ENCODE measurements at places on chromosomes 4 and X.

DNA sequence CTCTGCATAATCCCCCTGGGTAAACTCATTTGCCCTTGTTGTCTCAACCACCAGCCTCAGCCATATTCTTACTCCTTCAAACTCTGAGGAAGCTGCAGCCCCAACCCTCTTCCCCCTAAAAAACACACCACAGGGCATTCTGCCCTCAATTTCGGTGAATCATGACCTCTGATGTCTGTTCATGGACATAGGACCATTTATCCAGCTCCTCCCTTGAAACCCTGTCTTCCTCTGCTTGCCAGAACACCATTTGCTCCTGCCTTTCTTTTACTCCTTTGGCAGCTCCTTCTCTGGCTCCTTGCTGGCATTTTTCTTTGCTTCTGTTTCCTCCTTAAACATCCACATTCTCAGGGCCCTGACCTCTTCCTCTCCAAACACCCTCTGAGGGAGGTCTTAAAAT lies 87.1 kb downstream of the ITIH6 start:
- DNase-seq: no peak

GRCh38 chr4:100949350-100949935 lies 397.9 kb downstream of the PPP3CA start:
- DNase-seq: no peak

- no peak for DNase-seq
Measured at GRCh38 chr4:119525771-119526712, 102.6 kb downstream of the PDE5A start.

GRCh38 chr4:81498551-81499099 lies 26.9 kb upstream of the RASGEF1B start:
- no peak for DNase-seq

DNA sequence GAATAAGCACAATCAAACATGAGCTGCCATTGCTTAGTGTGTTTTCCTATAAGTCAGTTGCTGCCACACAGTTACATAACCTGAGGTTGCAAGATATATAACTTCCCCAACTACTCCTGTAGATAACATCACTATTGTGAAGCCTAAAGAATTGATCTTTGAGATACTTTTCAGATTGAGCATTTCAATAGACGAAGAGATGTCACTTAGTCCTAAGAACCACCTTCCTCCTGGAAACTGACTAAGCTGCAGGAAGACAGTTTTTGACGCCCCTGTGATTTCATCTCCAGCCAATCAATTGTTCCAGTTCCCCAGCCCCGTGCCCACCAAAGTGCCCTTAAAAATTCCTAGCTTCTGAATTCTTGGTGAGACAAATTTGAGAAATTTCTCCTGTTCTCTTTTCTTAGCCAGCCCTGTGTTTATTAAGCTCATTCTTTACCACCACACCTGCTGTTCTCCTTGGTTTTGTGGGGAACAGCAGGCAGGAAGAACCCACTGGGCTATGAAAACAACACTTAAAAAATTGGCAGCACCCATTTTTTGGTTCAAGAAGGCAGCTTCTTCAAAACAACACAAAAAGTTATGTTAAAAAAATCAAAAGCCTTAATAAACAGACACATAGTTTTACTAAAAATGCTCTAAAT lies 317.1 kb upstream of the PABPC4L start:
- DNase-seq: no peak
